ENCODE measurements at places on chromosomes 1 and 21.

DNA sequence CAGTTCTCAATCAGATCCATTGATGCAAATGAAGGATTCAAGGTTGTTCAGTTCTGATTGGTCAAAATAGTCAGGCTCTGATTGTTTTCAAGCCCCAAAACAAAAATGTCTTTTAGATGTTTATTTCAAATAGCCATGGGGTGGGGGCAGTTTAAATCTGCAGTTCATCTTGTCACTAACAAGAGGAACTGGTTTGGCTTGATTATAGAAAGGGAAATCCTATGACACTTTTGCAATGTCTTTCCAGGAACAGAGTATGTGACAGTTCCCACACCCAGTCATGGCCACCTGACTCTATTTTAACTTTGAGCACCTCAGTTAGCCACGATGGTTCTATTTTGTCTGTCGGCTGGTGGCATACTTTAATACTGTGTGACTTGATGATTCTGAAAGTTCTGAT is 1544.1 kb downstream of the PLA2G4A start:
- no peak for DNase-seq

- DNase-seq: no peak
Observed at GRCh38 chr1:162033428-162033827, 9.8 kb upstream of the OLFML2B start.

- DNase-seq: no peak
Observed at GRCh38 chr1:248144513-248145198, at the start of gene OR2M5. Gene OR2M5, plus strand, starts transcription at chr1:248145148. Its CDS starts 0 bp downstream, at chr1:248145148.

- DNase-seq: peak; percentile 60
Observed at GRCh38 chr1:27395441-27396195, 3.2 kb downstream of the GPR3 start.

- no peak for DNase-seq
Observed at GRCh38 chr1:219185486-219186117, 11.9 kb downstream of the LYPLAL1 start.

Data from activated CD4-positive, CD25-positive, alpha-beta regulatory T cell treated with anti-CD3 and anti-CD28 coated beads, Interleukin-2, amount 50 U/mL, for 16 hours (primary cell).